ENCODE measurements at places on chromosomes 13 and 19.

DNA sequence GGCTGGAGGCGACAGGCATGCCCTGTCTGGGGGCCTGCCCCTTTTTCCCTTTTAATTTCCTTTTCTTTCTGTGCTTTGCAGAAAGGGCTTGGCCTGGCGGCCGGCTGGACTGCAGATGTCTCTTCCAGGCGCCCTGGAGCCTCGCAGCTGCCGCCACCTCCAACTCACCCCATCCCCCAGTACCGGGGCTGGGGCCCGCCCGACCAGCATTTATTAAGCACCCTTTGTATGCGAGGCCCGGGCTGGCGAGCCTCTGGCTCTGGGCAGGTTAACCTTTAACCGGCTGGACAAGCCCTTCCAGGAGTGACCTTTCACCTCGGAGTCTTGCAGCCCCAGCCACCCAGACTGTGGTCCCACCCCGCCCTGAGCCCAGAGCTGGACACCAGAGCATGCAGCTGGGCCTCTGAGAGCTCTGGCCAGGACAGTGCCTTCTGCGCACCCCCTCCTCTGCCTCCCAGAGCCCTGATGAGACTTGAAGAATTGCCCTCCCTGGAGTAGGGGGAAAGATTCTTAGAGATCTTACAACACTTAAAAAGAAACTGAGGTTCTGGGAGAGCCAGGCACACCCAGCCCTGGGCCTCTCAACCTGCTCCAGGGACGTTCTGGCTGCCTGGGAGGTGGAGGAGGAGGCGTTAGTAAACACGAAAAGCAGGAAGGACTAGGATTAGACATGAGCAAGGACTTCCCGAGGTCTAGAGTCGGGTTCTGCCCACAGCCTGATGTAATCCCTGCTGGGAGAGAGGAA lies 1.1 kb upstream of the NR2F6 start:
- peak; percentile 59 for DNase-seq

GRCh38 chr13:39787086-39787487 lies 131.6 kb downstream of the COG6 start:
- no peak for DNase-seq

GRCh38 chr13:46202188-46202795 lies 9.4 kb upstream of the LRRC63 start:
- no peak for DNase-seq

GRCh38 chr13:59391696-59392095 lies 772.0 kb downstream of the DIAPH3 start:
- peak; percentile 85 for DNase-seq

- no peak for DNase-seq
These were observed 765.9 kb upstream of the SLITRK1 start for GRCh38 chr13:84648069-84648640.

DNA sequence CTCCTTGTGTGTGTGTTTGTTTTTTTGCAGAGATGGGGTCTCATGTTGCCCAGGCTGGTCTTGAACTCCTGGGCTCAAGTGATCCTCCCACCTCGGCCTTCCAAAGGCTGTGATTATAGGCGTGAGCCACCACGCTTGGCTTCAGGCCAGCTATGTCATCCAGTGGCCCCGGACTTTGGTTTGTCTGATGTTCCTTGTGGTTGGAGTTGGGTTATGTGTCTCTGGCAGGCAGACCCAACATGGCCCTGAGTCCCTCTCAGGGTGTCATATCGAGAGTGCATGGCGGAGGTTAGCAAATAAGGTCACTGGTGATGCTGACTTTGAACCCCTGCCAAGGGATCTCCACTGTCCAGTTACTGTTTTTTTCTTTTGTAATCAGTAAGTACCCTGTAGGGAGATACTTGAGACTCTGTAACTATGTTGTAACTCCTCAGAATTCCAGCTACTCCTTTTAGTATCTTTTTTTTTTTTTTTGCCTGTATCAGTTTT lies 37.3 kb downstream of the SMARCA4 start:
- DNase-seq, result no peak

GRCh38 chr13:38624822-38625221 lies 62.1 kb upstream of the FREM2 start:
- peak; percentile 93 for DNase-seq

GRCh38 chr19:30388819-30389218 lies 16.6 kb downstream of the ZNF536 start:
- no peak for DNase-seq

GRCh38 chr19:3995607-3996006 lies 10.3 kb upstream of the EEF2 start:
- DNase-seq, result no peak

DNA sequence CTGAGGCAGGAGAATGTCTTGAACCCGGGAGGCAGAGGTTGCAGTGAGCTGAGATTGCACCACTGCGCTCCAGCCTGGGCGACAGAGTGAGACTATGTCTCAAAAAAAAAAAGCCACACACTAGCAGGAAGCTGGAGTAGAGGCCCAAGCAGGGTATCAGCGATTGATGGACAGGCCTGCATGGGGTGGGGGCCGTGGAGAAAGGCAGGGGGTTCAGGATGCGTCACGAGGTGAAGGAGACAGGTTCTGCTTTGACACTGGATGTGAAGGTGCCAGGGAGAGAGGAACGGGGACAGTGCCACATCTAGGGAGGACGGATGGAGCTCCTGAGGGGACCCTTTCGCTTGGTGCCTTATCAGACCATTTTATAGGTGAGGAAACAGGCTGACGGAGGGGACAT lies 7.1 kb downstream of the COLGALT1 start:
- no peak for DNase-seq

DNA sequence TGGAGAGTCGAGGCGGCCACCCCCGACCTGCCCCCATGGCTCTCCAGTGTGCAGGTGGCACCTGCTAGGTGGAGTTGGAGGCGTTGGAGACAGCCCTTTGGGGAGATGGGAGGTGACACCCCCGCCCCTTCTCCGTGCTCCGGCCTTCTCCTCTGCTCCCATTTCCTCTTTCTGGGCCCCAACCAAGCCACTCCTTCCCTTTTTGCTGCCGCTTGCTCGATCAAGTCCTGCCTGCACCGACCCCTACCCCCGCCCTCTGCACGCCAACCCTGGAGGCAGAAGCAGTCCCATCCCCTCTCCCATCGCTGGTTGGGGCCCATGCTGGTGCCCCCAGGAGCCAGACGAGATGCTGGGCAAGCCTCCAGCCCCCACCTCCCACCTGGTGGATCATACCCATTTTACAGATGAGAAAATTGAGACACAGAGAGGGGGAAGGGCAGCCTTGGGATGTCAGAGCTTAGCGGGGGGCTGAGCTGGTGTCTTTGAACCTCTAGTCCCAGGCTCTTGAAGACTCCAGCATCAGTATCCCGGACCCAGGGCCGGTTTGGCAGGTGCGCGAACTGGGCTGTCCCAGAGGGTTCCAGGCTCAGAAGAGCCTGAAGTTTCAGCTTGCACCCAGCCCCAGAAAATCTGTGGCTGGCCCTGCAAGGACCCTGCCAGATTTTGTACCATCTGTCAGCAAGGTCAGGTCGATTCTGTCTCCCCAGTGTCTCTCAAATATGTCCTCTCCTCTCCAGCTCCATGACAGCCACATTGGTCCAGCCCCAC lies 10.3 kb downstream of the GNA15 start:
- DNase-seq, result no peak

DNA sequence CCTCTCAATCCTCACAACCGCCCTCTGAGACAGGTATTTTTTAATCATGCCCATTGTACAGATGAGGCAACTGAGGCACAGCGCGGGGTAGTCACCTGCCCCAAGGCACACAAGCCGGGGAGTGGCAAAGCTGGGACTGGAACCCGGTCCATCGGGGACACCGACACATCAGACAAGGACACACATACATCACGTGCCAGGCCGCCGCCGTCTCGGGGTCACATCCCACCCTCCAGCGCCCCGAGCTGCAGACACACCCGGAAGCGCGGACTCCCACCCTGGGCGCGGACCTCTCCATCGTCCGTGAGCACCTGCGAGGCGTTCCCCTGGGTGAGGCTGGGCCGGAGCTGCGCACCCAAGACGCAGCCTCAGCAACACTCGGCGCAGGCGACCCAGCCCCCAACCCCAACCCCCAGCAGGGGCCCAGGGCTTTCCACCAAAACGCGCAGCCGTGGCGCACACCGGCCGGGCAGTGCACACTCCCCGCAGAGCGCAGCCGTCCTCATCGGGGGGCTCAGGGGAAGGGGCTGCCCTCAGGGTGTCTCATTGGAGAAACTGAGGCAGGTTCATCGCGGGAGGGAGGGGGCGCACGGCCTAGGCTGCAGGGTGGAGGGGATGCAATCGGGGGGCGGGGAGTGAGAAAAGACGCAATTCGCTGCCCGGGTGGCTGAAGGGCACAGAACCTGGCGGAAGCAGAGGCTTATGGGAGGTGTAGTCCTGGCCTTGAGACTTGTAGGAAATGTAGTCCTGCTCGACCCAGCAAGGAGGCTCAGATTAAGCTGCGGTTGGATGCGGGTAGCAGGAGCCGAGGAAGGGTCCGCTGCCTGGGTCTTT lies 1.9 kb upstream of the LMTK3 start:
- DNase-seq, result peak; percentile 98

DNA sequence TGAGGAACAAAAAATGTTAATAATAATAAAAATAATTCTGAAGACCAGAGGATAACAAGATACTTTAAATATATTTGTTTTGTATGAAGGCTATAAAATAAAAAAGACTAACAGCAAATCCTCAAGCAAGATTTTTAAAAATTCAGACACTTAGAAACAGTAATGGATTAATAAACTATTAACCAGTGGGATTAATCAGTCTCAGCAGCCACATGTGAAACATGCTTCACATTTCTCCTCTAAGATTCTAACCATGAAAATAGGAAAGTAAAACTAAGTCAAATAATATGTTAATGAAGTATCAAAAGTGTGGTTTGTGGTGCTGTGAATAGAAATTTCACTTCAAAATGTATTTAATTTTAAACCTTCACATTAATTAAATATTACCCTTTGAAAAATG lies 57.4 kb downstream of the KCNRG start:
- no peak for DNase-seq

DNA sequence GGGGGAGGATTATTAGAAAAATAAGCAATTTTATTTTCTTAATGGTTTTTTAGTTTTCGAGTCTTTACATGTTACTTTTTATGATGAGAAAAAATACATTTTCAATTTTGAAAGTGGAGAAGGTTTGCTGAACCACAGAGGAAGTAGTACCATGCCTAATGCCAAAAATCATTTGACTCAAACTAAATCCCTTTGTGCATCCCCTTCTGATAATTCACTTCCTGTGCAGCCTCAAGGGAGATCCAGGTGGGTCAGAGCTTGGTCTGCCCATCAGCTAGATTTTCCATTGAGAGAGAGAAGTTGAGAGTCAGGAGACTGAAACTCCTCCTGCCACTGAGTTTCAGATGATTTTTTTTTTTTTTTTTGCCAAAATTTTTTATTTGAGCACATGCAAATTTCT lies 571.7 kb downstream of the LIG4 start:
- no peak for DNase-seq

DNA sequence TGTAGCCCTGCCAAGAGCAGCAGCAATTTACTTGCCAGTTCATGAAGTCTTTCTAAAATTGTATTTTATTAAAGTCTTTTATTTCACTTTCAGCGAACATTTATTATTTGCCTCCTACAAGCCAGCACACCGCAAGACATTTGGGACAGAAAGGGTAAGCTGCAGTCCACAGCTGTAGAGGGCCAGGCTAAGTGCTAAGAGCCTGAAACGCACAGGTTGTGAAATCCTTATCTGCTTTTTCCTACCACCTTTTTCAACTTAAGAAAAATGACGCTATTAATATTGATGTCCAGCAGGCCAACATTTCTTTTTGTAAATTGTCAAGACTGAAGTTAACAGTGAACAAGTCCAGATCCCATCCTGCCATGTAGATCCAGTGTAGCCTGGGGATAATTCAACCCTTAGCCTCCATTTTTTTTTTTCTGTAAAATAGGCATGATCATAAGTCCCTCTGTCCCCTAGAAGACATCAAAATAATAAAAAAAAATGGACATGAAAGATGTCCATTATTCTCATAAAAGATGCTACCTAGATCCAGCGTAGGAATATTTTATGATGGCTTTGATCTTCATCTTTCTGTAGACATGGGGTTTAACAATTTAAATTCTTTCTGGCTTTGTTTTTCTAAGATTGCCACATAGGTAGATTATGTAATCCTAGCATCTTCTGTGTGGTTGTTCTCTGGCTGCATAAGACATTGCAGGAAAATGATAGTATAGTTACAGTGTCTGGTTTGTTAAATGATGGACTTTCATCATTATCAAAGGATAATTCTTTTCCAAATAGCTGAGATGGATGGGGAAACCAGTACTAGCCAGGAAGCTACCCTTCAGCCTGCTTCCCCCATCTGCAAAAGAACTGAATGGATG lies 128.4 kb downstream of the SHISA2 start:
- no peak for DNase-seq

DNA sequence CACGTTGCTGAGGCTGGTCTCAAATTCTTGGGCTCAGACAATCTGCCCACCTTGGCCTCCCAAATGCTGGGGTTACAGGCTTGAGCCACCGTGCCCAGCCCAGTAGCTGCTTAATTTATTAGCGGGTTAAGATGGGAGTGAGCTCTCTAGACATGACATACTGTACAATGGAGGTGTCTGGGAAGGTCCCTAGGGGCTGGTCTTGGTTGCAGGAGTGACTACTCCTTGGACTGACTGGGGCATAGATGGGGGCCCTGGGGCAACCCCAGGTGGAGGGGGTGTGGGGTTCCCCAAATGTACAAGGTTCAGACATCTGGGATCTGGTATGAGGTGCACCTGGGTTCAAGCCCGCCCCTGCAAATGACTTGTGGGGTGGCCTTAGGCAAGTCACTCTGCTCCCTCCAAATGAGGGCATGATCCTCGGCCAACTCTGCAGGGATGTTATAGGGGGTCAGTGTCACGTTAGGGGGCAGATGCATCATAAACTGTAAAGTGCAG lies 12.8 kb downstream of the CIB3 start:
- no peak for DNase-seq

DNA sequence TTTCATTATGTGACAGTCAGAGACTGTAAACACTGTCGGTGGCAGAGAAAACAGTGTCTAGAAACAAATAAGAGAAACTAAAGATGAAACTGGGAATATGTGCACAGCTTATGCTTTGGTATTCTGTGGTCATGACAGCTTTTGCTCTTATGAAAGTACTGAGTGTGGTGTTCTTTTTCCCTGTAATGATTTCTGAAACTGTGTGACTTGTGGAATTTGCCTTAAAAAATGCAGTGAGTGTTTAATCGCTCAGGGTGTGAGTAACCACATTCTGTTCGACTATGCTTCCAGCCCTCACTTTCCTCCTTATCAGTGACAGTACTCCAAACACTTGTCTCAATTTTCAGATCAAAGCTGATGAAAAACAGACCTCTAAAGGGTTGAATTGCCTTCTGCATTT lies 66.9 kb upstream of the DIAPH3 start:
- no peak for DNase-seq

GRCh38 chr13:20193907-20194631 lies 1.3 kb upstream of the GJB2 start:
- DNase-seq, result peak; percentile 52

DNA sequence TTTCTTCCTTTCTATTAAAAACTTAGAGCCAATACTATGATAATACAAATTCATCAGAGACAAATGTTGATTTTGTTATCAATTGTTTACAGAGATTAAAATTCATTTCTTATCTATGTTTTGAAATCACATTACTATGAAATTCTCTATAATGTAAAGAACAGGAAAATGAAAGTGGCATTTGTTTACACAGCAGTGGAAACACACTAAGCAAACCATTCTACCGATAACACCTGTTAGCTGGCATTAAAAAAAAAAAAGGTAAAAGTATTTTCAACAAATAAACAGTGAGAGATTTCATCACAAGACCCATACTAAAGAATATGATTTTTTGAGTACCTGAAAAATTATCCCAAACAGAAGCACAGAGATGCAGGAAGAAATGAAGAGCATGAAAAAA lies 4.8 kb upstream of the CCDC70 start:
- no peak for DNase-seq
